ENCODE measurements at places on chromosomes 7 and 10. TPM values are rescaled to one million over a fixed set of nuclear protein-coding genes. Genes with fewer than 3 reads are reported as not detected.

GRCh38 chr10:54284526-54285193 lies 516.4 kb downstream of the PCDH15 start:
- no peak for DNase-seq

DNA sequence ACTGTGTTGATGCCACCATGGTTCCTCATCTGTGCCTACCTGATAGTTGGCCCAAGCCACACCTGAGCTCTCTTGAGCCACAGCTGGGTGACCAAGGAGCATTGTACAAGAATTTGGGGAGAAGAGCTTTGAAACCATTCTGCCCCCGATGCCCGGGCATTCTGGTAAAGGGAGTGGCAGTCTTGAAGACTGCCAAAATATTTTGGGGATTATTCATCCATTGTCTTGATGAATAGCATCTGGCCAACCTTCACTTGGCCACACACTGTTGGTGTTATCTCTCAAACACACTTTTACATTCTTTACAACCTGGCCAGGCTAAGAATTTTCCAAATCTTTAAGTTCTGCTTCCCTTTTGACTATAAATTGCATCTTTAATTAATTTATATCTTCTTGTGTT lies 113.1 kb upstream of the PCBD1 start:
- no peak for DNase-seq

GRCh38 chr7:93877742-93878141 lies 12.8 kb downstream of the TFPI2 start:
- DNase-seq = no peak

DNA sequence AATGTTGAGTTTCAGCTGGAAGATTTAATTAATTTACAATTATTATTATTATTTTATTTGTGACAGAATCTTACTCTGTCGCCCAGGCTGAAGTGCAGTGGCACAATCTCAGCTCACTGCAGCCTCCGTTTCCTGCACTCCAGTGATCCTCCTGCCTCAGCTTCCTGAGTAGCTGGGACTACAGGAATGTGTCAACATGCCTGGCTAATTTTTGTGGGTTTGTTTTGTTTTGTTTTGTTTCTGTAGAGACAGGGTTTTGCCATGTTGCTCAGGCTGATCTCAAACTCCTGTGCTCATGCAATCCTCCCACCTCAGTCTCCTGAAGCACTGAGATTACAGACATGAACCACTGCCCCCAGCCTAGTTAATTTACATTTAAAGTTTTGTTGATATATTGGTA lies 93.8 kb upstream of the MEOX2 start:
- DNase-seq = no peak

GRCh38 chr7:155584763-155585531 lies 38.6 kb upstream of the CNPY1 start:
- DNase-seq = no peak

DNA sequence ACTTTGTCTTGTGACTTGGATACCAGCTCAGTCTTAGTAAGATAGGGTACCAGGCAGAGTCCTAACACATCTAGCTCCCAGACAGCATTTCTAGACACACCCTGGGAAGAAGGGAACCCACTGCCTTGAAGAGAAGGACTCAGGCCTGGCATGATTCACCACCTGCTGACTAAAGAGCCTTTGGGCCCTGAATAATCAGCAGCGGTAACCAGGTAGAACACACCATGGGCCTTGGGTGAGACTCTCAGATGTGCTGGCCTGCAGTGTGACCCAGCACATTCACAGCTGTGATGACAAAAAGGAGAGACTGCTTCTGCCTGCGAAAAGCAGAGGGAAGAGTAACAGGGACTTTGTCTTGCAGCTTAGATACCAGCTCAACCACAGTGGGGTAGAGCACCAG lies 10.4 kb upstream of the TNKS2 start:
- no peak for DNase-seq

- DNase-seq = no peak
Observed at GRCh38 chr10:28254290-28254985, 48.4 kb downstream of the MPP7 start.

DNA sequence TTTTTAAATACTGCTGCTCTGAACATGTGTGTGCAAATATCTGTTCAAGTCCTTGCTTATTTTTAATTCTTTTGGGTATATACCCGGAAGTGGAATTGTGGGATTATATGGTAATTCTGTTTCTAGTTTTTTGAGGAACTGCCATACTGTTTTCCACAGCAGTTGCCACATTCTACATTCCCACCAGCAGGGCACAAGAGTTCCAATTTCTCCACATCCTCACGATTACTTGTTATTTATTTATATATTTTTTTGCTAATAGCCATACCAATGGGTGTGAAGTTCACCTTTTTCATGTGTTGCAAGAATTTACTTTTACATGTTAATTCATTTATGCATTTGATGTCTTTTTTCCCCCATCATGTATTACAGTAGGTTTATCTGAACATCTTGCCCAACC lies 79.6 kb upstream of the CXCL12 start:
- DNase-seq = no peak

- DNase-seq = no peak
Observed at GRCh38 chr10:6153845-6154244, 48.9 kb upstream of the PFKFB3 start.

GRCh38 chr7:78326876-78327275 lies 528.3 kb downstream of the PHTF2 start:
- no peak for DNase-seq

- no peak for DNase-seq
Observed at GRCh38 chr10:62457196-62457595, 83.0 kb downstream of the ZNF365 start.

DNA sequence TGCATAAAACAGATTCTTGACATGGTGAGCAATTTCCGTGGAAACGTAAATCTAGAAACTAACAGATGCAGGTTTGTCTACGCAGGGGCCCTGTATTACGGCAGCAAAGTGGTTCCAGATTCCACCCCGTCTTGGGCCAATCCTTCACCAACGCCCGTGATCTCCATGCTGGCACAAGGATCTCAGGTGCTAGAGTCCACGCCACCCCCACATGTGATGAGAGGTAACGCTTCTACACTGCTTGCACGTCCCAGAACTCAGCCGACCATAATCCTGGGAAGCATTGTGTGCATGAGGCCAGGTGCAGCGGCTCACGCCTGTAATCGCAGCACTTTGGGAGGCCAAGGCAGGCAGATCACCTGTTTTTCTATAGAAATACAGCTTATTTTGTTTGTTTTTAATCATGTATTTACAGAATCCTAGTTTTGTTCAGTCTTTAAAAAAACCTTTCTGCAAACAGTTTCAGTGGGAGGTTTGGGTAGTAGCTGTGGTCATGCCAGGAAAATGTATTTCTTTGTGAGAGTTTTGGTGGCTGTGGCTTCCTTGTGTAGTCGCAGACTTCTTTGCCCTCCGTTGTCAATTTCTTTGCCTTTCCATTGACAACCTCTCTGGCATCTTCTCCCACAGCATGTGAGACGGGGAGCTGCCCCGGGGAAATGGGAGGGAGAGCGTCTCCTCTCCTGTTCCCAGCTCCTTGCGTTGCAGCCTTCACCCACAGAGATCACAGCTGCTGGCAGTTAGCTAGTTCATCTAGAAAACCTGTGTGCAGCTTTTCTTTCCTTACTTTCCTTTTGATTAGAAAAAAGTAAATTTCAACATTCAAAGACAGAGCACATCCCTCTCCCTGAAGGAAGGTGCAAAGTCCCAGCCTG lies 35.7 kb downstream of the ITIH2 start:
- DNase-seq = no peak

WASHC2C gene
- total RNA-seq = 45.5 TPM

CYP26C1 gene
- not detected for total RNA-seq

PAX4 gene
- total RNA-seq = 3.4 TPM
